ENCODE measurements at places on chromosomes 7 and 10. TPM values are rescaled to one million over a fixed set of nuclear protein-coding genes. Genes with fewer than 3 reads are reported as not detected.

The PDK4 gene
- total RNA-seq: 1.2 TPM

The SPDYE16 gene
- total RNA-seq: not detected

The BTBD16 gene
- total RNA-seq: not detected

The DYDC2 gene
- not detected for total RNA-seq

The LMOD2 gene
- total RNA-seq: not detected
